HEK293T (cell line): ENCODE measurements at places on chromosomes 5 and 9.

DNA sequence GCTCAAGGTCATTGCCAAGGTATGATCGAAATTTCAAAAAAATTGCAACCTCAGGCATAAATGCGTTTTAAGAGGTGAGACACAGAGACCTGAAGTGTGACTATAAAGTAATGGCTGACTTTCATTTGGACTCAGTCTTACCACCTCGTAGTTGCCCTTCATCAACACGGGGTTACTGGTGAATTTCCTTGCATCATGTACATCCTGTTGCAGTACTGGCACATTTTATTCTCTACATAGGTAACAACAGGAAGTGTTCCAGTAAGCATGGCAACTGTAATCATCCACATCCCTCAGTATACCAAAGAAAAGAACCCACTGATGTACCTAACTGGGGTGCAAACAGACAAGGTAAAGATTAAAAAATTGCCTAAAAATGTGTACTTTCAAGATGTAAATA is 29.3 kb downstream of the MOCS2 start:
- DNase-seq = no peak

DNA sequence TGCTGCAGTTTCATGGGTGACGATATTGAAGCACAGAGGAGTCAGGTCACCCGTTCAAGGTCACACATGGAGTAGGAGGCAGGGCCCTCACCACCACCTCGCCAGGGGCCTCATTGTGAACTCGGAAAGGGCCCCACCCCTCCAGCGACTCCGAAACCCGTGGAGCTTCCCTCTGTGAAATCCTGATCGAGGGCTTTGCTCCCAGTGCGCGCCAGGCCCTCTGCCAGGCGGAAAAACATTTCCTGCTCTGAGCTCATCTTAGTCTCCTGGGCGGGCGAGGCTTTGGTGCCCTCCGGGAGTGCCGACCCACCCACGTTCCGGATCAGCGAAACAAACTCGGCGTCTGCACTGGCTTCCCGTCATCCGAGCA is 75.0 kb upstream of the FCN1 start:
- no peak for DNase-seq

GRCh38 chr9:120944434-120944843 is 17.8 kb upstream of the TRAF1 start:
- no peak for DNase-seq

DNA sequence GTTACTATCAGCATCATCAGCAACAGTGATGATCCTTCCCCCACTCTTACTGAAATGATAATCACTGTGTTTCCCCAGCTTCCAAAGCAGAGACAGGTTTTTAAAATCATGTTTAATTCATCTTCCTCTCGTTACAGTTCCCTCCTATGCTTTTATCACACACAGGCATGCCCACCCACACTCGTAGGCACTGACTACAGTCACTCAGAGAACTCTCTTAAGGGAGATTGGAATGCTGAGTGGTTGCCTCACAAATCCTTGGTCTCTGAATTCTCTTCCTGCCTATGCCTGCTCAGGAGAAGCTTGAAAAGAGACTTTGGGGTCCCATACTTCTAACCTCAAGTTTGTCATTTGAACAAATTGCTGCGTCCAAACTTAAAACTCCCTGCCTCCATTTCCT is 179.2 kb downstream of the FRMD3 start:
- no peak for DNase-seq

GRCh38 chr9:98793031-98793430 is 3.3 kb downstream of the ANKS6 start:
- no peak for DNase-seq
